ENCODE measurements at places on chromosomes 2 and 18.

DNA sequence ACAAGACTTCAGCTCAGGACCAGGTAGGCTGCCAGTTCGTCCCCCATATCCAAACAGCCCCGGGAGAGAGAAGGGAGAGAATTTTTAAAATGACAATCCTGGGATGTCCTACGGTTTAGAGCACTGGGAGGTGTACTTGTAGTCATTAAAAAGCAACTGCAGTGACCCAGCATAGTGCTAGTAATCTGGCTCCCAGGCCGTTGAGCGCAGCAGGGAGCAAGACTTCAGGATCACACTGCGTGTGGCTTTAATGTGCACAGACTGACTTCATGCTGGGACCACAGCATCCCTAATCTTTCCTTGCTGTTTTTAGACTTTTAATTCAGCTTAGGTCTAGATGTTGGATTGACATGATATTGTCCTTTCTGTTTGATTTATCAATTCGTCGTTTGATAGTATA lies 219.3 kb upstream of the FOSL2 start:
- no peak for DNase-seq

- DNase-seq: no peak
These were observed 90.6 kb downstream of the GALNT14 start for GRCh38 chr2:31047599-31047998.

- DNase-seq: no peak
These were observed 462.8 kb upstream of the SLC8A1 start for GRCh38 chr2:40914666-40915065.

- DNase-seq: no peak
These were observed 25.2 kb downstream of the SPRED2 start for GRCh38 chr2:65407240-65407639.

- DNase-seq: no peak
These were observed 462.5 kb upstream of the HS6ST1 start for GRCh38 chr2:128781166-128781565.

GRCh38 chr2:9539531-9539930 lies 16.1 kb downstream of the ADAM17 start:
- DNase-seq: no peak

GRCh38 chr2:7988440-7988839 lies 693.4 kb upstream of the ID2 start:
- DNase-seq: no peak

DNA sequence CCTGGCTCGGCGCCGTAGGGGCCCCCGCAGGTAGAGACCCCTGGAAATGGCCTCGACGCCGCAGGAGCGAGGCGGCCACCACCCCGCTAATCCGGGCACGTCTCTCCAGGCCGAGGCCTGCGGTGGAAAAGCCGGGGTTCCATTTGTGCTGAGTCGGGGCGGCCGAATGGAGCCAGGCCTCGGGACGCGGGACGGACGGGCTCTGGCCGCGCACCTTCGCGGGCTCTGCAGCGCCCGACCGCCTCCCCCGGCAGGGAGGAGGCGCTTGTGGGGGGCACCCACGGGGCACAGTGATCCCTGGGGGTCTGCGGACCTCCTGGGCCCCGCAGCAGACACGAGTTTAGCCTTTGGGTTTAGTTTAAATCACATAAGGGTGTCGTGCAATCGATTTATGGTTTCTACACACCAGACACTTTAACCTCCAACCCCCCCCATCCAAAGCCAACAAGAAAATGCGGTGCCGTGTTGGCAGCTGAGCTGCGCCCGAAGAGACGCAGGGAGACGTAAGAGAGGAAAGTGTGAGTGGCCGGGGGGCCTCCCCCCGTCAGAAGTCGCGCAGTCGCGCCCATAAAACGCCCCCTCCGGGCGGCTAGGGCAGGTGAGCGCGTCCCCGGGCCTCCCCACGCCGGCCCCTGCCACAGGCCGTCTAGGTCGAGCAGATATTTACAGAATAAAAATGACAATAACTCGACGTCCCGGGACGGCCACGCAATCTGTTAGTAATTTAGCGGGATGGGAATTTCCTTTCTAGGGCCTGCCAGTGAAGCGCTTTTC lies 1.0 kb upstream of the NFATC1 start:
- DNase-seq: no peak

DNA sequence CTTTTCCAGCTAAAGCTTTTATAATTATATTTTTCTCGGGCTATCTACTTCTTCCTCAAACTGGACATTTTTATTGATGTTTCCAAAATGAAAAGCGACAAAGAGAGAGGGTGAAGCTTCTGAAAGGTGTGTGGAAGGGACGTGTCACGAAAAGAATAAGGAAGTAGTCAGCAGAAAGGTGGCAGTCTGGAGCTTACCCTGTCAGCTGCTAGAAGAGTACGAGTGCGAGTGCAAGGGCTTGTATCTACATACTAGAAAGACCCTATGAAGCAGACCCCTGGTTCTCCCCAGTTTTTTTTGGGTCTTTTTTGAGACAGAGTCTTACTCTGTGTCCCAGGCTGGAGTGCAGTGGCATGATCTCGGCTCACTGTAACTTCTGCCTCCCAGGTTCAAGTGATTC lies 14.6 kb downstream of the FHL2 start:
- no peak for DNase-seq

DNA sequence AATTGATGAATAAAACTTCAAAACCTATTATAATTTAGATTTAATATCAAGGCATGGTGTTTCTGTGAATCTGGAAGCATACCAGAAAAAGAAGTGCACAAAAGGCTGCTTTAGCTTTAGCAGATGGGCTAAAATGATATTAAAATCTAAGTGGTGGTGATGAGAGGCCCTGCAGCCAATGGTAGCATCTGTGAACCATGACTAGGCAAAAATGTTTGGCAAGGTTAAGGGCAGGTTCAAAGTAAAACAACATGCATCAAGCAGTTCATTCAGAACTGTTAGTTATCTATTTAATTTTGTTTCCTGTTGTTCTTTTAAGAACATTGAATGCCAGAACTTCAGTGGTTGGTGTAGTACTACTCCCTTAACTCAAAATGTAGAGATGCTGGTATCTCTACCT lies 1736.9 kb upstream of the CELF4 start:
- DNase-seq: no peak

Measured in memory B cell (primary cell).